Left kidney (tissue), 8 donors: ENCODE measurements at places on chromosomes 12 and 14. TPM values are rescaled to one million over a fixed set of nuclear protein-coding genes. Genes with fewer than 3 reads are reported as not detected.

The FKBP3 gene
- 138 TPM for polyA plus RNA-seq

- no peak for DNase-seq
These were observed 13.4 kb downstream of the ZFHX2 start for GRCh38 chr14:23538050-23538718.

GRCh38 chr12:105850103-105850968 is 288.4 kb downstream of the NUAK1 start:
- no peak for DNase-seq

The RNASE1 gene
- 98.4 TPM for polyA plus RNA-seq

DNA sequence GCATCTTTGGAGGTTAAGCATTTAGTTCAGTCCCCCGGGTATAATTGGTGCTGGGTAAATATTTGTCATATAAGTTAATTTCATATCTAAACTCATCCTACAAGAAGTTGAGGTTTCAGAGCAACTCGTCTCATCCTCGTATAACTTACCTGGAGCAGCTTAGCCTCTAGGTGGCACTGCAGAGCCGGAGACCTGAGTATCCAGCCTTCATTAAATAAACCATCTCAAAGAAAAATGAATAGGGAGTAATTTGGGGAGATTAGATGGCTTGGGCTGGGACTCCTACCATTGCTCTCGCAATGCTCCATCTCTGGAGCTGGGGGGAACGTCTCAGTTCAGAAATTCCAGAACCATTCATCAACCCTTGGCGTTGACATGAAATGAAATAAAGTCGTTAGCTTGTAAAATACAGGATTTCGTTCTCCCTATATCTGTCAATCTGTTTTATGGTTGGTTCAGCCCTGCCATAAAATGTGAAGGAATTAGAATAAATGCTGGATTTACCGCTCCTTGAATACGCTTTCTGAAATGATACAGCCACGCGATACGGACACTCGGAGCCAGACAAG is 122.9 kb upstream of the TMEM132D start:
- no peak for DNase-seq

The DHRS4L2 gene
- 39.6 TPM for polyA plus RNA-seq
